ENCODE measurements at places on chromosomes 16 and 17.

DNA sequence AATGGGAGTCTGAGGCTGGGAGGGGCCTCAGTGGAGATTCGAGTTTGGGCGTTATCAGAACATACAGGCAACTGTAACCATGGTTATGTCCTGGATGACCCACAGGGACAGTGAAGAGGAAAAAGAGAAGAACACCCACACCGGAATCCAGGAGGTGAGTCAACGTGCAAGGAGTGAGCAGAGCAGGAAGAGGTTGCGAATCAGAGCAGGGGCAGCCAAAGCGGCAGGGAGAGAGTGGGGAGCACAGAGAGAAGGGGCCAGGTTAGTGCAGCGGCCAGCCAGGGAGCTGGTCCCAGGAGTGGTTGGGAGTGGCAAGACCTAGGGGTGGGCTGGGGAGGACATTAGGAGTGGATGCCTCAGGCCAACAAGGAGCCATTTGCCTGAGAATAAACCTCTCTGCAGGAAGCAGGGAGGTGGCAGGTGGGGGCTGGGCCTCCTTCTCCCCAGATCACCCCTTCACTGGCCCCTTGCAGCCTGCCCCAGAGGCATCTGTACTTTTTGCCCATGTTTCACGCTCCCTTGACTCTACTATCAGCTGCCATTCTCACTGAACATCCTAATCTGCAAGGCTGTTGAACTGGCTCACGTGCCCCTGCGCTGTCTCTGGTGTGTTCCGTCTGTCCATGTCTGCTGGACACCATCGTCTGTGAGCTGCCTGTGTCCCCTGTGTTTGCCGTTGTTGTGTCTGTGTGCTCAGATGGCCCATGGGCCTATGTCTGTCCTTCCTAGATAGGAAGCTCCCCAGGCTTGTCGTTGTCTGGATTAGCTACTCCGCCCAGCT, 5.1 kb downstream of the KRT13 start:
- peak; percentile 8 for DNase-seq

- DNase-seq = no peak
These were observed 30.7 kb downstream of the YPEL2 start for GRCh38 chr17:59361916-59362810.

- DNase-seq = no peak
These were observed 269.8 kb upstream of the MYOCD start for GRCh38 chr17:12395733-12396354.

GRCh38 chr17:27294689-27295630, 1.0 kb downstream of the WSB1 start:
- peak; percentile 32 for DNase-seq

DNA sequence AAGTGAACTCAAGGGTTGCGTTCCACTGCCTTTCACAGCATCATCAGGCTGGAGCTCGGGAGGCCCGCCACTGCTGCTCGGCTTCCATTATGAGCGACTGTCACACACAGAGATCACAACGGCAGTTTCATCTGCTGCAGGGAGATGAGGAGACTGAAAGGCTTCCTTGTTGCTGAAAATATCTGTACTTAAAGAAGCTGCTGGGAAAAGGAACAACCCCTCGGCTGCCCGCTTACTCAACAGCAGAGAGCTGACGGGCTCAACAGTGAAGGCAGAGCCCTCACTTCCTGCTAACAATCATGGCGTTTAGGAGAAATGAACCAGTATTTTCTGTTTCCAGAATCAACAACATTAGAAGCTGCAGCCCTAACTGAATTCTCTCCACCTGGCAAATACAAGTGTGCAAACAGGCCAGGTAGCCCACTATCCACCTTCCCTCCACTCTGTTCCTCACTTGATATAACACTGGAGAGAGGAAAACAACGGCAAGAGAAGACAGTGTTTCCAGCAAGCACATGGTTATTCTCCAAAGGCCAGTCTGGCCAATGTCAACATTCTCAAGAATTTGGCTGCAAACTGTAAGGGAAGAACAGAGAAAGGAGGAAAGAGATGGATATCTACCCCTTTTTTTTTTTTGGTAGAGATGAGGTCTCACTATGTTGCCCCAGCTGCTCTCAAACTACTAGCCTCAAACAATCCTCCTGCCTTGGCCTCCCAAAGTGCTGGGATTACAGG, 33.7 kb downstream of the MBTPS1 start:
- DNase-seq = peak; percentile 33

DNA sequence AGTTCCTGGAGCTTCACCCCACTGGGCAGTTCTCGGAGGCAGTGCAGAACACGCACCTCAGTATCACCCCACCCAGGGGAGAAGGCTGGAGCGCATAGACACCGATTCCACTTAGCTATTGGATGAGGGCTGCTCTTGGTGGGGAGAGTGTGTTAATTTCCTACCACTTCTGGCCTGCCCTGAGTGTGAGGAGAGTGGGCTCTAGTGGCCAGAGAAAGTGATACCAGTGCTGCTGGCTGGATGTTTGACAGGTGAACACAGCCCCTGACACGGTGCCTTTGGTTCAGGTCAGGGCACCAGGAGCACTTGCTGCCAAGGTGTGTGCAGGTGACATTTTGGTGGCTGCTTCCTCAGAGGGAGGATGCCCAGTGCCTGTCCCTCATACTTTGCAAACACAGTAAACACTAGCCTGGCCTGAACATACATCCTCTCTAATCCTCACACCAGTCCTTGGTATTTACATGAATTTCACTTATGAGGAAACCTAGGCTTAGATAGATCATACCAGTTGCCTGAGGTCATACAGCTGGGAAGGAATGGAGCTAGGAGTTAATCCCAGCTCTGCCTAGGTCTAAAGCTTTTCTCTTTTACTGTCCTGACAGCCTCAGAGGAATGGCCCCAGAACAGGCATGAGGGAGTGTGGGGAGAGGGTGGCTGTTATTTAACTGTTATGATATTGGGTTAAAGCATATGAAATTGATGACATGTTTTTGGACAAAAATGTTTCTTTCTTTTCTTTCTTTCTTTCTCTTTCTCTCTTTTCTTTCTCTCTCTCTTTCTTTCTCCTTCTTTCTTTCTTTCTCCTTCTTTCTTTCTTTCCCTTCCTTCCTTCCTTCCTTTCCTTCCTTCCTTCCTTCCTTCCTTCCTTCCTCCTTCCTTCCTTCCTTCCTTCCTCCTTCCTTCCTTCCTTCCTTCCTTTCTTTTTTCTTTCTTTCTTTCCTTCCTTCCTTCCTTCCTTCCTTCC, 21.0 kb upstream of the ITGAX start:
- DNase-seq = peak; percentile 53

- no peak for DNase-seq
These were observed 45.2 kb upstream of the LCMT1 start for GRCh38 chr16:25066426-25066746.

DNA sequence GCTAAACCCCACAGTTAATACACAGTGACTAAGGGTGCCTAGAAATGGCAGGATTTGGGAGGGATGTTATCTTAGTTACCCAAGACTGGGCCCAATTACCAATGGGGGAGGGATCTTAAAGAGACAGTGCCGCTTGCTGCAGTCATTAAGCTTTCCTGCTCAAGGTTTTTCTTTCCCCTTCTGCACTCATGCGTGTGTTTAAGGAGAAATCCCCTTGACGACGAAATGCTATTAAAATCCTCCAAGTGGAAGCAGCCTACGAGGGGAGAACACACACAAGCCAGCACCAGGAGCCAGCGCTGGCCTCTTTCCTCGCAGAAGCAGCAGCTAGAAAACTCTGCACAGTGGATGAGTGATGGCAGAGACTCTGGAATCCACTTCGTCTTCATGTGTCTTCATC, 22.0 kb downstream of the SALL1 start:
- DNase-seq = no peak

GRCh38 chr17:9456330-9456729, 119.3 kb downstream of the STX8 start:
- DNase-seq = no peak

DNA sequence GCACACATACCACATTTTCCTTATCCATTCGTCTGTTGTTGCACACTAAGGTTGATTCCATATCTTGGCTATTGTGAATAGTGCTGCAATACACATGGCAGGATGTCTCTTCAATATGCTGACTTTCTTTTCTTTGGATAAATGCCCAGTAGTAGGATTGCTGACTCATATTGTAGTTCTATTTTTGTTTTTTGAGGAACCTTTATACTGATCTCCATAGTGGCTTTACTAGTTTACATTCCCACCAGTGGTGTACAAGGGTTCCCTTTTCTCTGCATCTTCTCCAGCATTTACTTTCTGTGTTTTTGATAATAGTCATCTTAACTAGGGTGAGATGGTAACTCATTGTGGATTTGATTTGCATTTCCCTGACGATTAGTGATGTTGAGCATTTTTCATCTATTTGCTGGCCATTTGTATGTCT, 118.1 kb downstream of the STXBP4 start:
- no peak for DNase-seq

DNA sequence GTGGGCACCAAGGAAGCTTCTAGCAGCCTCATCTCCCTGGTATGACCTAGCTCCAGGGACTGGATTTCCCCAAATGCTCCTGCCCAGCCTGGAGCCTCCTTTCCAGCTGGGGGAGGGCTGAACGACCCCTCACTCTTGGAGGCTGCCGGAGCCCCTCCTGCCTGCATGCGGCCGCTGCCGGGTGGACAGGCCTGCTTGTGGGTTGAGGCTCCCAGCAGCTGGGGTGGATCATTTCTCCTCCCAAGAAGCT, 213.6 kb downstream of the SEC14L1 start:
- DNase-seq = no peak

- no peak for DNase-seq
These were observed 30.3 kb upstream of the RPH3AL start for GRCh38 chr17:382644-383533.

DNA sequence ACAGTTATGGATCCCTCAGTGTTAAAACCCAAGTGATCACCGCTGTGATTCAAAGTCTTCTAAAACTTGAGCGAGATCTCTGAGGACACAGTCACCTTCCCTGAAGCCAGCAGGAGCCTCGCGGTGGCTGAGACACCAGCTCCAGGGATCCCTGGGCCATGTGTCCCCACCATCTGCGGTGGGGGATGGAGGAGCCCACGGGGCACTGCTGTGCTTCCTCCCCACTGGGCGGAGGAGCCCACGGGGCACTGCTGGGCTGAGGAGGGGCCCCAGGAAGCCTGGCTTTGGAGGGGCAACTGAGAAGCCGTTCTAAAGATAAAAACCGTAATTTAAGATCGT, 65.7 kb upstream of the METRNL start:
- DNase-seq = no peak
